T-cell (primary cell): ENCODE measurements at places on chromosomes 6 and 20. TPM values are rescaled to one million over a fixed set of nuclear protein-coding genes. Genes with fewer than 3 reads are reported as not detected.

DNA sequence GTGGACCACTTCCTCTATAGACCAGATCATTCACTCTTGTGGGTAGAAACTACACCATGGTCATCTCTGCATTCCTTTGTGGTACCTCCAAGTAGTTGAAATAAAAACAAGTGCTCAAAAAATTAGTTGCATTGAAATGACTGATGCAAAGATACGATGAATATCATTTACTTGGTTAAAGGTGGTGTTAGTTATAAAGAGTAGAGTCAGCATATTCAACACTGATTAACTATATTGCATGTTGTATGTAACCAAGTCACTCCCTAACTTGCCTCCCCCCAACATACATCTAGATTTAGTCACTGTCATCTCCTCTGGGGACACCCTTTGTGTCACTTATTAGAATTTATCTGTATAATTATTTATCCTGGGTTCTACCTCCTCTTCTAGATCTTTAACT lies 77.7 kb downstream of the SHLD1 start:
- no peak for DNase-seq

- no peak for DNase-seq
Measured at GRCh38 chr6:71527886-71528285, 239.3 kb downstream of the OGFRL1 start.

DNA sequence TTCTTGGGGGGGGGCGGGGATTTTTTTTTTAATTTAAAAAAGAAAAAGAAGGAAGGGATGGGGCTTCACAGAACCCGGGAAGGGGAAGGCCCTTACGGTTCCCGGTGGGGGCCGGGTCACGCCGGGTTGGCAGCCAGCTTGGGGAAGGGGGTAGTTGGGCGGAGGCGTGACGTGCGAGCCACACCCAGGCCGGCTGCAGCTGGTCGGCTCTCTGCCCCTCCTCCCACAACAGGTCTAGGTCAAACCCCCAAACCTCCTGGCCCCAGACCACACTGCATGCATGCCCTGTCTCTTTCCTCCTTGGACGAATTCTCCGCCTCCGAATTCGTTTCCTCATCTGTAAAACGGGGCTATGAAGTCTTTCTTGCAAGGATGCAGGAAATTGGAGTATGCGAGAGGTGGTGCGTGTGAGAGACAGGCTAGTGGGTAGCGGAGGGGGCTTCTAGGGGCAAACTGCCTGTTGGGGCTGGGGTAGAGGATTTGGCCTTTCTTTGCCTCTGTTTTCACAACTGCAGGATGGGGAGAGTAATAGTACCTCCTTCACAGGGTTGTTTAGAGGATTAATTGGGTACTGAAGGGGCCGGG lies 828 bp downstream of the HCK start:
- DNase-seq = no peak

Gene GSTA3
- not detected for total RNA-seq

DNA sequence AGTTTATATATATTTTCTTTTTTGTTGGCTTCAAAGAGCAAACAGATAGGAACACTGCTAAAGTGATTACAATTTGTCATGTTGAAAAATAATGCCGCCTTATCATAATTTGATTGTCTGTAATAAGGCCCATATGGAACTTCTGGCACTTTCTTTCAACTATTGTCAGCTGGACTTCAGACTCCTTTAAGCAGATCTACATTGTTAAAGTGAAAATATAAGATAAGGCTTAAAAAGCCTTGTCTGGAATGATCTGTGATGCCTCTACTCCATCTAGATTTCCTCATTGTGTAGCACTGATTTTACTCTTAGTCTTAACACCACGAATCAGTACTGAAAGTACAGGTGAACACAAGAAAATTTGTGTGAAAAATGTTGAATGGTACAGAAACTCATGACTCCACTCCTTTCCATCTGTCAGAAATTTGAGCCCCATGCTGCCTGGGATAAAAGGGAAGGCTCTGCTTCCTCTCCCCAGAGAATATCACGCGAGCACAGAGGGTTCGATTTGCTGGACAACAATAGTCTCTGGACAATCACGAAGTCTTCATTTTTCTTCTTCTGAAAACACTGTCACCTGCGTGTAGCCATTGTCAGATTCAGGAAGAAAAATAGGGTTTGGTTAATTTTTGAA lies 56.0 kb downstream of the BCAS1 start:
- DNase-seq = no peak

Gene NNAT
- not detected for total RNA-seq

DNA sequence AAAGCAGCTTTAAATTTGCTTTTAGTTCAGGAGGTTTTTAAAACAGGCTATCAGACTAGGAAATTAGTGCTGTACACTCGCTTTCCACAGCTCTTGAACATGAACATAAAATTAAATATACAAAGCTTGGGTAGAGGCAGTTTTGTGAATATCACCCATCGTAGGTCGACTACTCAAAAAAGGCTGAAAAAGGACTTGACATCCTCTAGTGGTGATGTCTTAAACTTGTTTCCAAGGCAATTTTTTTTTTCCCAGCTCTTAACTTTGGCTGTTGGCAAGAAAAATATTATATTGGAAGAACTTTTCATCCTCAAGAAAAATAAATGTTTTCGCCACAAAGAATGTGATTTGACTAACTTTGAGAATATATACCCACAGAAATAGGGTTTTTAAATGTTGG lies 2.9 kb downstream of the MAP7 start:
- DNase-seq = no peak

DNA sequence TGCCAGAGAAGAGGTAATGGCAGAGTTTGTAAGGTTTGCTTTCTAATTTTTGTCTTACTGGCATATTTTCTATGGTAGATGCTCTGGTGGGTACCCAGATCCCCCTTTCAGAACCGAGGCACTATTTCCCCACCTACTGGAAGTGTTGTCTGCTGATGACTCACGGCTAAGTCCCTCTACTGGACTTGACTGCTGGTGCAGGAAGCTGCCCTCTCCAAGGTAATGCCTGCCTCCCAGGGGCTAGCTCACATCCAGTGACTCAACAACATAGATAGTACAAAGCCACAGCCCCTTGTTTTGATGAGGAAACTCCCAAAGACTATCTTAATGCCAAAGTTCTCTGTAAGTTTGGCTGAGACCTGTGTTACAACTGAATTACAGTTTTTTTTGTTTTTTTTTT lies 285.4 kb upstream of the FLRT3 start:
- no peak for DNase-seq

Gene FILIP1
- total RNA-seq = 0.07 TPM

Gene PRICKLE4
- total RNA-seq = not detected

- no peak for DNase-seq
Measured at GRCh38 chr6:157133856-157134255, 189.5 kb downstream of the TMEM242 start.

- DNase-seq = no peak
Measured at GRCh38 chr20:61316346-61316745, 64.3 kb downstream of the CDH4 start.

Gene TEAD3
- total RNA-seq = not detected

GRCh38 chr20:59696476-59696875 lies 92.1 kb downstream of the PHACTR3 start:
- DNase-seq = no peak

DNA sequence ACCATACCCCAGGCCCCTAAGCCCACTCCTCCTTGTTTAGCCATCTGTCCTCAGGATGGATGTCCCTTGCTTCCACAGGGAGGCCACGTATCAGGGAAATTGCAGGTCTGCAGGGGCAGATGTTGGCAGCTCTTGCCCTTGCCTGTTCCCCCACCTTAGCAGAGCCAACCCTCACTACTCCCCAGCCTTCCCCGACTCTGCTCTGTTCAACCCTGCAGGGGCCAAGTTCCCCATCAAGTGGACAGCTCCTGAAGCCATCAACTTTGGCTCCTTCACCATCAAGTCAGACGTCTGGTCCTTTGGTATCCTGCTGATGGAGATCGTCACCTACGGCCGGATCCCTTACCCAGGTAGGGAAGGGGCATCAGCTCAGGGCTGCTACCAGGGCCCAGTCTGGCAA lies 10.7 kb upstream of the TM9SF4 start:
- DNase-seq = no peak

GRCh38 chr6:165684333-165684732 lies 21.3 kb upstream of the PDE10A start:
- no peak for DNase-seq

Gene MAPK13
- 42.7 TPM for total RNA-seq

GRCh38 chr20:51966296-51966971 lies 164.1 kb upstream of the SALL4 start:
- no peak for DNase-seq

DNA sequence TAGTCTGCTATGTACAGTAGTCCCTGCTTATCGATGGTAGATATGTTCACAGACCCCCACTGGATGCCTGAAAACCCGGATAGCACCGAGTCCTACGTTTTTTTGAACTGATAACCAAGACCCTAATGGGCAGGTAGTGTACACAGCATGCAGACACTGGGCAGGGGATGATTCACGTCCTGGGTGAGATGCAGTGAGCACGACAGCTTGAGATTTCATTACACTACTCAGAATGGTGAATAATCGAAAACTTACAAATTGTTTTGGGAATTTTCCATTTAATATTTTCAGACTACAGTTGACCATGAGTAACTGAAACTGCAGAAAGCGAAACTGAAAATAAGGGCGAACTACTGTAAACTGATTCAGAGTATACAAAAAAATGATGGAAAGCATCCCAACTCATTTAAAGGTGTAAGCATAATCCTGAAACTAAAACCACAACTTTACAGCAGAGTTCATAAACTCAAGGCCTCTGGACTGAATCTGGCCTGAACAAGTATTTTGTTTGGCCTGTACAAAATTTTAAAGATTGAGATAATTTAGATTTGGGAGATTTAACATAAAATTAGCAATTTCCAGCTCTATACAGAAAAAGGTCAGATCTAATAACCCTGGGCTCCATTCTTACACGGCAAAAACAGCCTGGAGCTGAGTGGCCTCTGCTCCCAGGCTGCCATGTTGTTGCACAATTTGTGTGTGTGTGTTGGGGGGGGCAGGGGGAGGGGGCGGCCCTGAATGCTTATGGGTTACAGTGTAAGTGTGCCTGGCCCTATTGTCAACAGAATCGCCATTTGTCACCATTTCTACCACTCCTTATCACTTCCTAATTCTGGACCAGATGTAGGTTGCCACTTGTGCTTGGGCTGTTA lies 34.9 kb downstream of the RNF24 start:
- no peak for DNase-seq

Gene CTCFL
- total RNA-seq = not detected

- DNase-seq = no peak
Measured at GRCh38 chr6:2361195-2361594, 115.8 kb upstream of the GMDS start.

DNA sequence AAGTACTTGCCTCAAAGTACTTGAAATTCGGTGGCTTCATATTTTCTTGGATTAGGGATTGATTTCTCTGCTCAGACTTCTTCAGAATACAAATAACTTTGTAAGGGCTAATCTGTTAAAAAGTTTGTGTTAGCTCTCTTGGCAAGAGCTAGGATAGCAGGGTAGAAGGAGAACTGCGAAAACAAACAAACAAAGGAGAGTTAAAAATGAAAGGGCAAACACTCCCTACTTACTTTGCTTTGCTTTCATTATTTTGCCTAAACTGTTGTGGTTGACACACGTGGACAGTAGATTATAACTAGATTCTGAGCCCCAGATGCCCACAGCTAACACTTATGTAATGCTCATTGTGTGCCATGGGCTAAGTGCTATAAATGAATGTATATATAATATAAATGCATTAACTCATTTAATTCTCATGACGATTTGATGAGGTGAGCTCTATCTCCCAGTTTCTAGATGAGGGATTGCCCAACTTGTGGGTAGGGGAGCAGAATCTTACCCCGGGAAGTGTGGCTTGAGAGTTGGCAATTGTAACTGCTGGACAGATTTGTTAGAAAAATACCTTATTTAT lies 48.7 kb downstream of the EYA4 start:
- no peak for DNase-seq

Gene TNFRSF6B
- total RNA-seq = 0.37 TPM

DNA sequence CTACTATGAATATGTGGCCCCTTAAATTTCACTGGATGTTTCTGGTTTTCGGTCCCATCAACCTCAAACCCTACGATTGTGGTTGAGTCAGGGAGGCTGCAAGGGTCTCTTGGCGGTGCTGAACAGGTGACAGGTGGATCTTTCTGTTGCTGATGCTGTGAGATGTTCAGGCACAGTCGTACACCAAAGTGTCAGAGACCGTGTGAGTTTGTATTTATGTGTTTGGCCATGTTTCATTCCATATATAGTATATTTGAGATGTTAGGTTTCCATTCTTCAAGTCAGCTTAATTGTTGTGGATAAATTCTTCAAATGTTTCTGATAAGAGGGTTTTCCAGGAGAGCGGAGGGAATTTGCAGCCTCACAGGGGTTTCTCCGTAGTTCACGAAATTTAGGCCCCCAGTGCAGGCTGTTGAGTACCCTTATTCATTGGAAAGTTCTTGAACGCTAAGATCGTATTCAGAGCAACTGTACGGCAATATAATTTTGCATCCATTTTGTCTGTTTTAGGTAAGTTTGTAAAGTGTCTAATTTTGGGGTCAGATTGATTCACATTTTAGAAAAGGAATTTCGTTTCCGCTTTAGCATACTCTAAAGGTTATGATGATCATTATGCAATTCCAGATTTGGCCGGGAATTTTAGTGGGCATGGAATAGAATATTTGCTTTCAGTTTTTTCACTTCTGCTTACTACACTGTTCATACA lies 1.2 kb downstream of the TAB2 start:
- DNase-seq = peak; percentile 9

DNA sequence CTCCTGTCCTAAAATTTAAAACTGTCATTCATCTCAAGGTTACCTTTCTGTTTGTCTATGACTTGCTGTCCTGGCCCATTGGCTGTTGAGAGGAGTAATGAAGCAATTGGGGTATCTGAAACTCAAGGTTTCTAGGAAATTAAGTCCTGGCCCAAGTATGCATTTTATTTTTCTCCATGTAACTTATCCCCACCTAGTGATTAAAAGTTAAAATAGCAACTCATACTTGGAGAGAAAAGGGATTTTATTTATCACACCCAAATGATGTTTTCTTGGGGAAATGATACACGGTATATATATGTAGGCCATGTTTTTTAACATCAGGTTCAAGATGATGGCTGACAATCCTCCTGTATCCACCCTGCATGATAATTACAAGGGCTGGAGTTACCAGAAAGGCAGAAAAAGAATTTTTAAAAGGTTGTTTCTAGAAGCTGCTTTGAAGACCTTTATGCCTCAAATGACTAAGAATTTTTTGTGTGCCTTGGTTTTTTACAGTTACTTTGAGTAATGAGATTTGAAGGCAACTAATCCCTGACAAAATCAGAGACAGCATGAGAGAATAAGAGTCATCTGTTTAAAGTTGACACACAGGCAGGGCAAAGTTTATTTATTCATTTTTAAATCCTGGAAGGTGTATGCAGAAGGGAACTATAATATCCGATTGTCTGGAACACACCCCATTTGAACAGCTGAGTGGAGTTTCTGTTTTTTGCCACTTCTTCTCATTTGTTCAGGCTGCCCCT lies 28.9 kb upstream of the C6orf58 start:
- DNase-seq = no peak

- no peak for DNase-seq
Measured at GRCh38 chr6:39929733-39930461, 4.4 kb downstream of the MOCS1 start.
